Astrocyte of the cerebellum (primary cell): ENCODE measurements at places on chromosomes 2 and 18.
A peak's percentile ranks its signal among the peaks of the same experiment; 100 is the strongest.

DNA sequence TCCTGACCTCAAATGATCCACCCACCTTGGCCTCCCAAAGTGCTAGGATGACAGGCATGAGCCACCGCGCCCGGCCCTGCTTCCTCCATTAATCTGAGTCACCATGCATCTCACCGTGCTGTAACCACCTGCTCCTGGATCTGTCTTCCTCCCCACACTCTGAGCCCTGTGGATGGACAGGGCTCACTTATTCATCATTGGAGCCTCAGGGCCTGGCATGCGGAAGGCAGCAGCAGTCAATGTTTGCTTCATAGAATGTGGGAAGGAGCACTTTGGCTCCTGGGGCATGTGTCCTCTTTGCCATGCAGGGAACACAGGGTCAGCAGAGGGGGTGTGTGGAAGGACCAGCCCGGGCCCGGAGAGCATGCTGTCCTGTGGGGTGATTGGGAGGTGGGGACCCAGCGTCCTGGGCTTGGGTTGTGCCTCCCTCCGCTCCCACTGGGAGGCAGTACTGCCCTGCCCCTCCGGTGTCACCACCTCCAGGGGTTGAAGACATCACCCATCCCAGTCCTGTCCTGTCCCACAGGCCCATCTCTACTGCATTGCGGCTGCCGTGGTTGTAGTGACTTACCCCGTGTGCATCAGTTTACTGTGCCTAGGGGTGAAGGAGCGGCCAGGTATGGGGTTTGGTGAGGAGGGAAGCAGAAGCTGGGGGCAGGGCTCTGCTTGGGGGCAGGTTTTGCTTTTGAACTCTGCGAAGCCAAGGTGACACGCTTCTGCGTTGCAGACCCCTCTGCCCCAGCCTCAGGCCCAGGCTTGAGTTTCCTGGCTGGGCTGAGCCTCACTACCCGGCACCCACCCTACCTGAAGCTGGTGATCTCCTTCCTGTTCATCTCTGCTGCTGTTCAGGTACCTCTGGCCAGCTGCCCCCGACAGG lies 11.5 kb downstream of the MFSD2B start:
- no peak for DNase-seq

DNA sequence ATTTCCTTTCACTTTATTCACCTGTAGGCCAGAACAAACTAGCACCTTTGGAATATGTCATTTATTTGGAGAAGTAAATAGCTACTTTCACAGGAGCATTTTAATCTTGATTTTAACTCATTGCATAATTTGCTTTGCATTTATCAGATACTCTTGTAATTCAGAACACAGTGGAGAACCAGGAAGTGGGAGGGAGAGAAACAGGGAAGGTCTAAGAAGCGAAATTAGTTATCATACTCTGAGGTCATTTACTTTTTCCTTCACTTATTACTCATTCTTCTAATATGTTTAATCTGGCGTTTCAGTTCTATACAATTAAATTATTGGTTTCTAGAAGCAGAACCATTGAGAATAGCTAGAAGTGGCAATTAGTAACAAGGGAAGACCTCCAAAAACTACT lies 20.7 kb downstream of the RBM44 start:
- no peak for DNase-seq

DNA sequence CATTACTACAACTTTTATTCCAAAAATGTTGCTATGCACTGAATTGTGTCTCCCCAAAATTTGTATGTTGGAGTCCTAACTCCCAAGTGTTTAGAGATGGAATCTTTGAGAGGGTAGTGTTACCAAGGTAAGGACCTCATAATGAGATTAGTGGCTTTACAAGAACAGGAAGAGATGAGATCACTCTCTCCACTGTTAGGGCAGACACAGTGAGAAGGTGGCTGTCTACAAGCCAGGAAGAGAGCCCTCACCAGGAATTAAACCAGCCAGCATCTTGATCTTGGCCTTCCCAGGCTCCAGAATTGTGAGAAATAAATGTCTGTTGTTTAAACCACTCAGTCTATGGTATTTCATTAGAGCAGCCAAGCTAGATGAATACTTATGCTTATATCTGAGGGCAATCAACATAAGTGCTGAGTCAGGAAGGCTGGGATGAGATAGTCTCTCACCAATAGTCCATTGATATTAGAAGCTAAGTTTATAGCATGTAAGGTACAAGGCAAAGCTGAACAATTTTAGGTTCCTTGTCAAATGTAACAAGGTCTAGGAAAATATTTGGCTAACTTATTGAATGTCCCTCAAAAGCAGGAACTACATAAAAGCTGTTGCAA lies 317.6 kb upstream of the REG3G start:
- no peak for DNase-seq

DNA sequence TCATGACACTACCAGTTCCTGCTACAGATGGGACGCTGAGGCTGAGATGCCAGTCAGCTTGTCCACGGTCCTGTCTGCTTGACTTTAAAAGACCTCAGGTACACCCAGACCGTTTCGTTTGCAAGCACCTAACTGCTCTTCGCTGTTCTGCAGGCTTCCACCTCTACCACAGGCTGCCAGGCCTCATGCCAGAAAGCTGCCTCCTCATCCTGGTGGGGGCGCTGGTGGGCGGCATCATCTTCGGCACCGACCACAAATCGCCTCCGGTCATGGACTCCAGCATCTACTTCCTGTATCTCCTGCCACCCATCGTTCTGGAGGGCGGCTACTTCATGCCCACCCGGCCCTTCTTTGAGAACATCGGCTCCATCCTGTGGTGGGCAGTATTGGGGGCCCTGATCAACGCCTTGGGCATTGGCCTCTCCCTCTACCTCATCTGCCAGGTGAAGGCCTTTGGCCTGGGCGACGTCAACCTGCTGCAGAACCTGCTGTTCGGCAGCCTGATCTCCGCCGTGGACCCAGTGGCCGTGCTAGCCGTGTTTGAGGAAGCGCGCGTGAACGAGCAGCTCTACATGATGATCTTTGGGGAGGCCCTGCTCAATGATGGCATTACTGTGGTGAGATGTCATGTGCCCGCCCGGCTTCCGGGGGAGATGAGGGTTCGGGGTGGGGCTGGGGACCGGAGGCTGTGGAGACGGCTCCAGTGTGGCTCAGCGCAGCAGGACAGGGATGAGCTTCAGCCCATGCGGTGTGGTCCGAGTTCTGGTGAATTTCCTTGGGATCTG lies 5.9 kb downstream of the SLC9A4 start:
- no peak for DNase-seq

DNA sequence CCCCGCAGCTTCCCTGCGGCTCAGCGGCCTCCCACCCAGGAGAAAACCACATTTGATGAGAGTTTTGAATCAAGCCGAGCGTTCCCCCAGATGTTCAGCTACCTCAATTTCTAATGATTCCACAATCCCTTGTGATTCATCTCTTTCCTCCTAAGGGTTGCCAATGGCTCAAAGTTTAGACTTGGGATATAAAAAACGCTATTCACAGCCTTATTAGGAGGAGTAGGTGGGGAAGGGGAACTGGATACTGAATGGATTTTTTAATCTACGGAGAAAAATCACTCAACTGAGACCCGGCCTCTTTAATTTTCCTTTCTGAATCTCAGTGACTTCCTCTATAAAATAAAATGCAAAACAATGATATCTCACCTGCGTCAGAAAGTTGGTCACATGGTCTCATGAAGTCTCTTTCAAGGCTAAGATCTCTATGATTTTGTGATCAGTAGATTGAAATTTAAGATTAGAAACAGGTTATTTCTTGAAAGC lies 192.6 kb upstream of the TCF4 start:
- DNase-seq = peak; percentile 15

DNA sequence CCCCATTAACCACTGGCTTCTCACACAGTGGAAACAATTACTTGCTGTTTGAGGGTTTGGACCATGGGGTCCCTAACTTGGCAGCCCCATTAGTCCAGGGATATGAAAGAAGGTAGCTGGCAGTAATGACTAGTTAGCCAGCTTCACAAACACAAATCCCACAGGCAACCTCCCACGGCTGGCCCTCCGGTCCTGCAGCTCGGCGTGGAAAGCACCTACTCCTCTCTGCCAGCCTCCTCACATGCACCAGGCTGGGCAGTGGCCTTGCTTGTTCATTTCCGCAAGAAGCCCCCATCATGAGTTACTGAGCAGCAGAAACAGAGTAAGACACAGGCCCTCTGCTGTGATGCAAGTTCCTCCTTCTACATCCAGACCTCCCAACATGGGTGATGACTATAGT lies 13.7 kb downstream of the C1QL2 start:
- no peak for DNase-seq

DNA sequence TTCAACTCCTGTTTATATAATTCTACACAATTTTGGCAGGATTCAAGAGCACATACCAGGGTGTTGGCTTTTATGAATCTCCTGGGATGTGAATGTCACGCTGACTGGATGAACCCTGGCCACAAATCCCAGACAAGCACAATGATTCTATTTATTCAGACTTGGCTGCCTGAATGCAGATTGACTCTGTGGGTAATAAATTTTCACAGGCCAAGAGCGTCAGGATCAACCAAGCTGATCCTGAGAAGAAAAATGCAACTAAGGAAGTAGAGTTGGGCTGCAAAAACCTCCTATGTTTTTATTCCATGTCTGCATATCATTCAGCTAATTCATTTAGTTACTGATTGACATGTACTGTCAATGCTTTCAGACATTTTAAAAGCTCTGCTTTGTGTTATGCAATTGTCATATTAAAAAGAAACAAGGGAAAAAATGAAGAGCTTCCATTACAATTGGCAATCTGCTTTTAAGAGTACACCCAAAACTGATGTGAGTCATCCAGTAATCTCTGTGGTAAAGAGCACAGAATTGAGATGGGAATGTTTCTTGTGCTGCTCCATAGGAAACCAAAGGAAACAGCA lies 173.0 kb upstream of the REV1 start:
- peak; percentile 99 for DNase-seq
